ENCODE measurements at places on chromosomes 2 and 18.

DNA sequence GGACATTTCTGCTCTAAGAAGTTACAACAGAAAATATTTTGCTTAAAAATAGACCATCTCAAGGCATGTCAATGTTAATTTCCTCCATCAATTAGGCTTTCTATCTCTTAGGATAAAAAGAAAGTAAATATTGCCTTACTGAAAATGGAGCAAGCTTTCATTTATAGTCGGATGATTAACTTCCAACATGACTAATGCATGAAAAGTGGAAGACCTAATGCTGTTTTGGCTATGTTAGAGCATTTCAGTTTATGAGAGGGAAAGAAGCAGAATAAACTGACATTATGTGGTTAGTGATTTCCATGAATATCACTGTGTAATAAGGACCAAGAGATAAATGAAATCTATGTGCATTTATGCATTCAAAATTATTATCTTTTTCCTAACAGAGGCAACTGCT, 475.2 kb upstream of the UBE2E3 start:
- DNase-seq: no peak

GRCh38 chr2:194602750-194603149, 1054.3 kb upstream of the SLC39A10 start:
- no peak for DNase-seq

- no peak for DNase-seq
Measured at GRCh38 chr2:108933691-108934117, 55.3 kb downstream of the EDAR start.

- DNase-seq: no peak
Measured at GRCh38 chr2:144270951-144271350, 249.0 kb downstream of the ZEB2 start.

GRCh38 chr2:132478461-132479105, 62.0 kb downstream of the GPR39 start:
- no peak for DNase-seq

GRCh38 chr2:56812432-56812831, 628.6 kb downstream of the CCDC85A start:
- no peak for DNase-seq

DNA sequence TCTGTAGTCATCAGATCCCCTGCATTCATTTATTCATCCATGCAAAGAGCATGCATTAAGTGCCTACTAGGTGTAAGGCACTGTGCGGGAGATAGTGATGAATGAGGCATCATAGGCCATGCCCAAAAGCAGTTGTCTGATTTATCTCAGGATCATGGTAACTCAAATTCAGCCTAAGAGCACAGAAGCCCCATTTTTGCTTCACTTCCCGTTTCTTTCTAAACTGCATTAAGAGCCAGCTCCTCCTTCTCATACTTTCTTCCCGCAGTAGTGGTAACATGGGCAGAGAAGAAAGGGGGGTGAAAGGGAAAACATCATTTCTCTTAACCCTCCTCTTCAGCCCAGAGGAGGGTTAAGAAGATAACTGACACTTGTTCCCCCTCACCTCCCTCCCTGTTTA, 2.9 kb downstream of the GPR45 start:
- no peak for DNase-seq

DNA sequence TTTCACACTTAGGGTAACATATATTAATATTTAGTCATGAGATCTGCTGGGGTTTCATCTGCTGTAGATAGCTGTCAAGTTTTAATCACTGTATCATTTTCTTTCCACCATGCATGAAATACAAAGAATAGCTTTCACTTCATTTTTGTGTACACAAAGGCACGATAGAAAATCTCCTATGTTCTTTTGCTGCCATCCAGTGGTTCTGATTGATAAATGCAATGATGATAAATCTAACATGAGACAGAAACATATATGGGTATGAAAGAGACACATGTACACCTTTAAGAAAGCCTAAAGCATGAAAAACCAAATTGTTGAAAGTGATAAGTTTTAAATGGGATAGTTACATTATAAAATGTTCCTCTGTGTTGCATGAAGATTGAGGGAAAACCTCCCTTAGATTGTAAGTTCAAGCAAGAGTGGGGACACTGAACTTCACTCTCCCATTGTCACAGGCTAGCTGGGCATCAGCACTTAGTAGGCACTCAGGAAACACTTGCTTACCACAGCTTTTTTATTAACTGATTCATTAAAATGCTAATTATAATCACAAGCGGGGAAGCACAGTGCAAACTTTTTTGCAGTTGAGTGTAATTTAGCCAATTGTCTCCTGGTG, 31.2 kb downstream of the C1D start:
- peak; percentile 55 for DNase-seq
